ENCODE measurements at places on chromosomes 16 and 17.

DNA sequence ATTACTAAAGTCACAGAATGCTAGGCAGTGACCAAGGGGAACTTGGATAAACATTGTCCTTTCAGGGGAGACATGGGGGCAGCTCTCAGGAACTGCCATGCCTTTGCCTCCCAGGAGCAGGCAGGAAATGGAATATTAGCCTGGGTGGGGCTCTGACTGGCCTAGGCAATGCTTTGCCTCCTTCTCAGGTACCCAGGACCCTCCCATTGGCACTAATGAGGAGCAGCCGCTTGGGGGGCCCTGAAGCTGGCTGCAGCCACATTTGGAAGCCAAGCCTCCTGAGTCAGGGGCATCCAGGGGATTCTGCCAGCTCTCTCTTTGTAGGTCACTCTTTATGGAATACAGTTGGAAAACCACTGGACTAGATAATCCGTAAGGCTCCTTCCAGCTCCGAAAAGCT, 5.5 kb downstream of the CPSF4L start:
- no peak for DNase-seq

GRCh38 chr17:31541559-31541958, 150.1 kb downstream of the RAB11FIP4 start:
- DNase-seq, result no peak

- no peak for DNase-seq
These were observed at the start of gene HES7 for GRCh38 chr17:8123695-8124349. TSS of gene HES7 (minus strand) at chr17:8124106. CDS start at chr17:8124084, 22 bp downstream.

GRCh38 chr17:74259667-74260524, 14.1 kb upstream of the DNAI2 start:
- no peak for DNase-seq

- DNase-seq, result no peak
These were observed 1.5 kb upstream of the SUMO2 start for GRCh38 chr17:75183999-75184884.

DNA sequence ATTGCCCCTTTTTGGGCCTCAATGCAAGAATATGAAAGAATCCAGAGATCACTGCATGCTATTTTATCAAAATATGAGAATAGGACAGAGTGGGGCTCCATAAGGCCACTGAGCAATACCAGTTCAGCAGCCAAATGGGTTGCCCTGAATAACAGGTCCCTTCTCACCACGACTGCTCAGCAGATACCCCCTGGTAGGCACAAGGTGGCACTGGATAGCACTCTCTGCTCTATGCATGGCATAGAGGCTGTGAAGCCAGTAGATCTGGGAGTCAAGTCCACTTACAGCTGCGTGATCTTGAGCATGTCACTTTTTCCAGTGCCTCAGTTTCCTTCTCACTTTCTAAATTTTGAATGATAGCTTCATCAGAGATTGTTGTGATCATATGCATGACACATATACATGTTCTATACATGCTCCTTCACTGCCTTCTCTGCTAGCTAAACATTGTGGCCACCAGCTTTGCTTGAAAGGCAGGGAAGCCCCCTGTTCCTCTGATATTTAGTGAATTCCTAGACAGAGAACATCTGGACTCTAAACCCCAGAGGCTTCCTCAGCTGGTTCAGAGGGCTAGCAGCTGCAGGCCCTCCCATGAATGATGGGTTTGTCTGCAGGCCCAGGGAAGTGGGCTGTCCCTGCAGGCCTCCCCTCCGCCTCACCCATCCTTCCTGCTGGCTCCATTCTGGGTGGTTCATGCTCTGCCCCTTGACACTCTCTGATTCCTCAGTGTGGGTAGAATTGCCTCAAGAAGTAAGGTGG, 84.9 kb upstream of the ASIC2 start:
- DNase-seq, result no peak
